MM.1S (cell line): ENCODE measurements at places on chromosomes 4 and X.
A peak's percentile ranks its signal among the peaks of the same experiment; 100 is the strongest.

- H3K36me3 ChIP-seq = no peaks in the 10 kb centered on the region
- no peak overlapping the region for H3K4me3 ChIP-seq
- no peak overlapping the region for H3K27ac ChIP-seq
- H3K4me1 ChIP-seq = no peaks in the 10 kb centered on the region
- H3K27me3 ChIP-seq = no peaks in the 10 kb centered on the region
- no peak for DNase-seq
Observed at GRCh38 chr4:153904011-153904410, 115.1 kb upstream of the SFRP2 start.

DNA sequence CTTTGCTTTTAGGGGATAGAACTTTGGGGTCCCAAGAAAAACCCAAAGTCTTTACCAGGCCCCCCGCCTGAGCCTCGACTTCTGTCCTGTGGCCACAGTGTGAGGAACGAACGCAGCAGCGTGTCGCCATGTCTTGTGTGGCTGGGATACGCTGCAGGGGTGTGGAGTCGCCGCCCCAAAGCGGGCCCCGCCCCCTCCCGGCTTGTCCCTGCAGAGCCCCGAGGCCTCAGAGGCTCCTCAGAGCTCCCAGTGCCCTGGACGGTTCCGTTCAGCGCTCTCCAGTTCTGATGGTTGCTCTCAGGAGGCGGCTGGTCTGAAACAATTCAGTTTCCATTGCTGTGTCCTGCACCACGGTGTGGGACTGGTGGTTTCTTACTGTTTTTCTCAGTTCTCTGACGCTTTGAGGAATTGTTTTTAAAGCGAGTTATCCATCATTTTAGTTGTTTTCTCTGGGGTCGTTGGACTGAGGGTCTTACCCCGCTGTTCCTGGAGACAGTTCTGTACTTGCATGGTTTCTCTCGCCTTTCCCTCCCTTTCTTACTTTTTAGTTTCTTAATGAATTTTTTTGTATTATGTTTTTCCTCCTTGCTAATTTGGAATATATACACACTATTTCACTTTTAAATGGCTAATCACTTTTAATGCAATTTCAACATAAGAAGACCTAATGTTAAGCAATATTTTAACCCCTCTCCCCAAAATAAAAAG, 1.6 kb upstream of the IDUA start:
- H3K27me3 ChIP-seq = no peaks in the 10 kb centered on the region
- no peaks in the 10 kb centered on the region for H3K4me1 ChIP-seq
- no peaks in the 10 kb centered on the region for H3K36me3 ChIP-seq
- no peak overlapping the region for H3K27ac ChIP-seq
- H3K4me3 ChIP-seq = no peak overlapping the region

DNA sequence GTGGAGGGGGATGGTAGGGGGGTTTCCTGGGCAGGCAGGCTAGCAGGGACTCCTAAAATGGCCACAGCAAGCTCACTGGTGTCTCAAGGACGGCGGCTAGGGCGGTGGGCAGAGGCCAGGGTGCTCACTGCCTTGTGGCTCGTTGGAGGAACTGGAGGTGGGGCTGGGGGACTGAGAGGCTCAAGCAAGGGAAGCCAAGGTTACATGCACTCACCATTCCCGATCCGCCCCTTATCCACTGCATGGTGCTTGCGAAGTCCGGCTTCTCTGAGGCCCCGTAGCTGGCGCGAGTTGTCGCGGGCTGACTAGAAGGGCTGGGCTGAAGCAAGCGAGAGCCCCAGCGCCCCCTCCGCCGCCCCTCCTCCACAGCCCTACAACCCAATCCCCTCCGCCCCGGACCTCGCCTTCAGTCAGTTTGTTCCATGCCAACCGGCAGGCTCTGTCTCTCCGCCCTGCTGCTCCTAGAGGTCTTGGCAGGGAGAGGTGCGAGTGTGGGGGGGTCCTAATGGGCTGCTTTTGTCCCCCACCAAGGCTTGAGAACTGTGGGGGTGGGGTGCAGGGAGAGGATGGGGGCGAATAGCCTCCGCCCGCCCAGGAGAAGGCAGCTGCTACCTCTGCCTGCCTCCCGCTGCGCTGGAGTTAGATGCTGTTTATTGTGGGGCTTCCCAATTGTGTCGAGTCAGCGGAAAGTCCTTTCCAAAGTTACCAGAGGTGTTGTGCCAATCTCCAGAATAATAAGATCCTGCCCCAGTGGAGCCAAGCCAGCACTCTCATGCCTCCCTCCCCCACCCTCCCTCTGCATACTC, at the start of gene ARHGEF9:
Gene ARHGEF9, minus strand, starts transcription at position 313 of the 806 bp plus-strand sequence. Its CDS starts 69 bp downstream, at position 244.
- no peaks in the 10 kb centered on the region for H3K27me3 ChIP-seq
- H3K27ac ChIP-seq = no peak within 1 kb of the TSS
- H3K4me1 ChIP-seq = no peaks in the 10 kb centered on the region
- no peak within 1 kb of the TSS for H3K4me3 ChIP-seq
- H3K36me3 ChIP-seq = no peaks in the 10 kb centered on the region
- DNase-seq = no peak

- H3K4me3 ChIP-seq = no peak overlapping the region
- H3K36me3 ChIP-seq = no peaks in the 10 kb centered on the region
- no peaks in the 10 kb centered on the region for H3K27me3 ChIP-seq
- DNase-seq = no peak
- no peak overlapping the region for H3K27ac ChIP-seq
Observed at GRCh38 chr4:113419631-113420030, 341.9 kb downstream of the CAMK2D start.

DNA sequence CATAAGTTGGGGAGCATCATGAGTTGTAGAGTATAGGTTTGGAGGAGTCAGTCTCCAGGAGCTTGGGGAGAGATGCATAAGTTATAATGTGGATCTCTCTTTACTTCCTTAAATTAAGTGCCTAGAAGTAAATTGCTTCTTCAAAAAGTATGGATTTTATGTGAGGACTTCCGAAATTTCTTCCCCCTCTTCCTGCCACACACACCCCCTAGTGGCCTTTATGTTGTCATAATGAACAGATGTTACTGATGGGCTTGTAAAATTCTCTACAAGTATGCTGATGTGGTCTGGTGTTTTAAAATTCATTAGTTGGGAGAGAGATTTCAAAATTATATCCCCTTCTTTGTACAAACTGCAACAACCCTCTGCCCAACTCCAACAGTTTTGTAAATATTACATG, 2.3 kb upstream of the METTL14 start:
- no peak overlapping the region for H3K27ac ChIP-seq
- no peaks in the 10 kb centered on the region for H3K36me3 ChIP-seq
- H3K27me3 ChIP-seq = no peaks in the 10 kb centered on the region
- peaks cover 12% of the 10 kb centered on the region for H3K4me1 ChIP-seq
- DNase-seq = peak; percentile 24
- no peak overlapping the region for H3K4me3 ChIP-seq

- H3K4me3 ChIP-seq = no peak overlapping the region
- H3K4me1 ChIP-seq = no peaks in the 10 kb centered on the region
- no peak overlapping the region for H3K27ac ChIP-seq
- no peaks in the 10 kb centered on the region for H3K36me3 ChIP-seq
- no peaks in the 10 kb centered on the region for H3K27me3 ChIP-seq
Observed at GRCh38 chr4:38656111-38656510, 7.9 kb upstream of the KLF3 start.
